ENCODE measurements at places on chromosomes 1 and 21.
A peak's percentile ranks its signal among the peaks of the same experiment; 100 is the strongest.

GRCh38 chr21:35222541-35222941 lies 173.4 kb upstream of the RUNX1 start:
- DNase-seq: peak; percentile 21

GRCh38 chr1:196777603-196778002 lies 3.0 kb downstream of the CFHR3 start:
- no peak for DNase-seq

DNA sequence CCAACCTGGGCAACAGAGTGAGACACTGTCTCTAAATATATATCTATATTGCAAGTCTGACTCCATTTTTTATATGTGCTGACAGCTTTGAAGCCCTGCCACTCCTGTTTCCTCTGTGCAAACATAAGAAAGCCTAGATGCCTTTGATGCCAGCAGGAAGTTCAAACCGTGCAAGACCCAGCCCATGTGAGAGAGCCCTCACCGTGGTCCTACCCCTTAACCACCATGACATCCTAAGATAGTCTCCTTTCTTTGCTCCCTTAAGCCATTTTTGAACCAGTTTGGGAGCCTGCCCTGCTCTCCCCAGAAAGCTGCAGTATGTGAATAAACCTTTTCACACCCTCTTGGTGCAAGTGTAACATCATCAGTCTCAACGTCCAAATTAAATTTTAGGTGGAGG lies 3.7 kb upstream of the DIPK1A start:
- DNase-seq: no peak

- DNase-seq: peak; percentile 63
These were observed 62.3 kb downstream of the OPTC start for GRCh38 chr1:203556047-203556851.

DNA sequence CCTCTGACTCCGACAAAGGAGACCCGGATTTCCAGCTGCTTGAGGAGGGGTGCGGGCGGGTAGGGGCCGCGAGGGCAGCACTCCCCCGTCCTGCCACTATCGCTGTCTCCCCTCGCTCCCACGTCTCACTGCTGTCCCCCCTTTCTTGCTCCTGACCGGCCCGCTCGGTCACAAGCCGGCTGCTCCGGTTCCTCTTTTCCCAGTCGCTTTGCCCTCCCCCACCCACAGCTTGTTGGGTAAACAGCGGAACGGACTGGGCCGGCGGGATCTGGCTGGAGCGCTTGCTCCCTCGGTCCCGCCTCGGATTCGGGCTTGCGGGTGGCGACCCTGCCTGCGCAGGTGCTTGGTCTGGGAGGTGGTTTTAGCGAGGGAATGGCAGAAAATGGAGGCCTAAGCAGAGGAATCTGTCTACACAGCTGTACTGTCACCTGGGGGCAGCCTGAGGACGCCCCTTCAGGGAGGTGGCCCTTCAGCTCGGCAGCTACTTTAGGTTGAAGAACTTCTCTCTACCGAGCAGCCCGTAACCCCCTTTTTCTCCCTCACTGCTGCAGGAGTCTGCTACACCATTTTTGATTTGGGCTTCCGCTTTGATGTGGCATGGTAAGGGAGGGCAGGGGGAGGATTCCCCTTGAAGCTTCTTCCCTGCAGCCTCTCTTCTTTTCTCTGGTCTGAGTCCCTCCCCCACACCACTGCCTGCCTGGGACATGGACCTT lies 645 bp downstream of the ATP6V0B start:
- peak; percentile 28 for DNase-seq

DNA sequence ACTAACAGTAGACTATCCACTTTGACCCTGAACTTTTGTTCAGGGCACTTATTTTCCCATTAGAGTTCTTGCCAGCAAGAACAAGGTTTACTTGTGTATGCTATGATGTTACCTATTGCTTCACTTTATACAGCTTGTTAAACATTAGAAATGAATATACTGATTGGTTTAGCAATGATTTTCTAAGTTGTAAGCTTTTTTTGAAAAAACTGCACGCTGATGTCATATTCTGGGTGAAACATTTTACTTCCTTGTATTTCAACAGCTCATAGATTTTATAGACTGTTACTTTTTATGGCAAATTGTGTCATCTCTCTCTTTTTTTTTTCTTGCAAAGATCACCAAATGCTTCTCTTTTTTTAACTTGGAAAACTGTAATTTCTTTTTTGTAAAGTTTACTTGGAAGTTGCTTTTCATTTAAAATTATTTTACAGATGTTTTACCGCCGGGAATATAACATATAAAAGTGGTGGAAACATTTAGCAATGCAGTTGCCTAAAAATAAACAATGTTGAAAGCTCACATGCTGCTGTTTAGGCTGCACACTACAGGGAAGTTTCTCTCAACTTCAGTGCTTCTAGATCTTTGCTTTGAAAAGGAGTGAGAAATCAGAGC lies 215.3 kb upstream of the NFIA start:
- DNase-seq: no peak

GRCh38 chr1:245046769-245047168 lies 108.0 kb upstream of the KIF26B start:
- DNase-seq: no peak

DNA sequence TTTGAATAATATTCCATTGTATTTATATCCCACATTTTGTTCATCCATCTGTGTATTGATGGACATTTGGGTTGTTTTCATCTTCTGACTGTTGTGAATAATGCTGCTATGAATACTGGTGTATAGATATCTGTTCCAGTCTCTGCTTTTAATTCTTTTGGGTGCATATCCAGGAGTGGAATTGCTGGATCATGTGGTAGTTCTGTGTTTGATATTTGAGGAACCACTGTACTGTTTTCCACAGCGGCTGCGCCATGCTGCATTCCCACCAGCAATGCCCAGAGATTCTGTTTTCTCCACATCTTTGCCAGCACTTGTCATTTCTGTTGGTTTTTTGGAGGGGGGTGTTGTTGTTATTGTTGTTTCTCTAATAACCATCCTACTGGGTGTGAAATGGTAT lies 131.6 kb upstream of the KIF26B start:
- DNase-seq: no peak

GRCh38 chr1:85224295-85224694 lies 23.5 kb upstream of the SYDE2 start:
- DNase-seq: no peak

All from myocyte (in vitro differentiated cells).